ENCODE measurements at places on chromosomes 6 and 20.

- peak; percentile 36 for DNase-seq
Measured at GRCh38 chr6:40877362-40877761, 161.7 kb downstream of the UNC5CL start.

DNA sequence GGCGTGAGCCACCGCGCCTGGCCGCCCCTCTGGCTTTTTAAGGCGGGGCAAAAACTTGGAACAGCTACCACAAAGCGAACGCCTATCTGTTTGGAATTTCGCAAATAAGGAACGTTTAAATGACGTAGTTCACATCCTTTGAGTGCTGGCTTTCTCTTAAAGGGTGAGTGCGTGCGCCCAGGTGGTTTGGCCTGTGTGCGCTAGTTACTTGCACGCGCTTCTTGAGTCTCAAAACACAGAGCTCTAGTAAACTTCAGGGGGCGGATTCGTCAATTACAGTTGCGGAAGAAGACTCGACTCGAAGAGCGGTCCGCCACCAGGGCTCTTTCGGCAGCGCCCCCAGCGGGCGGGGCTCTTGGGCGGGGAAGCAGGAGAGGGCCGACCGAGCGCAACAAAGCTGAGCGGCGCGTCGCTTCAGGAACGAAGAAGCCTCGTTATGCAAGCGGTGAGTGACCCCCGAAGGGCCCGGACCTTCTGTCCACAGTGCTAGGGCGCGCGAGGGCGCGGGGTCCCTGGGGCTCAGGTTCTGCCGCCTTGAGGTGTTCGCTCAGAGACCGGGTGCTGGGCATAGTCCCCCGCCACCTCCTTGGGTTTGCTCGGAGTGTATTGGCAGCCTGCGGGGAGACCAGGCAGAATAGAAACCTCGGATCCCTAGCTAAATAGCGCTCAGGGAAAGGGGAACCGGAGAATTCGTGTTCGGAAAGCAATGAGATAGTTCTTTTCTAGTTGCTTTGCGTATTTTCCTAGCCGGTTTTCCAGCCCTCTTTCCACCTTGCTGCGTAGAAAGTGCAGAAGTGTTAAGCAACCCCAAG is at the start of gene SYCP2L:
Gene SYCP2L (plus strand): TSS at position 362 of the 812 bp plus-strand sequence. CDS start 75 bp downstream, at position 437.
- DNase-seq: no peak

GRCh38 chr6:51928320-51928719 is 159.1 kb downstream of the PKHD1 start:
- no peak for DNase-seq

DNA sequence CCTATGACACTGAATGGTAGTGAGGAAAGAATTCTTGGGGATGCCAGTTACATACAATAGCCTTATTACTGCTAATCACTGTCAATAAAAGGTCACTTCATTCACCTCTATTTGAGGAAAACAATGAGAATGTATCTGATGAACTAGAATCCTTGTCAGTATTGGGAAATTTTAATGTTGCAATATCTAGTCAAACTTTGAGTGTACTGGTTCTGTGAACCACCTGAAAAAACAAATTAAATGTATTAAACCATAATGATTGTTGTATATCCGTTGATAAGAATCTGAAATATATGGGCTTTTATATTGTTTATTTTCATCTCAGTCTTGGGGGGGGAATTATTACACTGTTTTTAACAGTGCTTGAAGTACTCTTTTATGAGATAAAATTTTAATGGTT is 10.6 kb downstream of the TAF11 start:
- no peak for DNase-seq

- no peak for DNase-seq
Measured at GRCh38 chr6:55064711-55065420, 109.4 kb upstream of the HCRTR2 start.

DNA sequence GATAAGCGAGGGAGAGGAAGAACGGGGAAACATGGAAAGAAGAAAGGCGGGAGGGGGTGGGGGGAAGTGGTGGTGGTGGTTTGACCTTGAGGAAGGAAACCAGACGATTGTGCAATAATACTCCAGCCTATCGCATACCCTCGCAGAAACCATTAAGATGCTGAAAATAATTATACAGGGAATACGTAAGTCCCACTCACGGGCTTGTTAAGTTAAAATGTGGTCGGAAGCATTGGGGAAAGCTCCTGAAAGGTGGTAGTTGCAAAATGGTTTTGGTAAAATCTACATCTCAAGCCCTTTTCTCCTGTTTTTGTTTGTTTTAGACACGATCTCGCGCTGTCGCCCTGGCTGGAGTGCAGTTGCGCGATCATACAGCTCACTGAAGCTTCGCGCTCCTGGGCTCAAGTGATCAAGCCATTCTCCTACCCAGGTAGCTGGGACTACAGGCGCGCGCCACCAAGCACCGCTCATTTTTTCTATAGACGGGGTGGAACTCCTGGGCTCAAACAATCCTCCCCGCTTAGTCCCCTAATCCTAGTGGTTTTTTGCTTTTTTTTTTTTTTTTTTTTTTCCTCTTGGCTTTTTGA is 128.9 kb upstream of the ZNF184 start:
- DNase-seq: no peak

- no peak for DNase-seq
Measured at GRCh38 chr6:16514249-16514648, 247.0 kb downstream of the ATXN1 start.

DNA sequence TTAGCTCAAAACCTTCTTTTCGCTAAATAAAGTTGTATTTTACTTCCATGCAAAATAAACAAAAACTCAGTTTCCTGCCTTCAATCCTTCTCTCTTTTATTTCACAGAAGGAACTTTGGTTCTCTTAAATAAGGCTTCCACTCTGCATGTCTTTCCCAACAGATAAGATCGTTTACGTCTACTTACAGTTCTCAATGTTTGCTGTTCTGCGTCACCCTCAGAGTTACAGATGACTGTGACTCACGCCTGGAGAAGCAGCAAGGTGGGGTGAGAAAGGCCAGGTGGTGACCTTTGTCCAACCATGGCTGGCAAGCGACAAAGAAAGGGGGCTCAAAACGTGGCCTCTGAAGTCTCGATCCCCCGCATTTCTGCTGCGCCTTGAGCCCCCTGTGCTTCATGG is 51.4 kb upstream of the RPS6KA2 start:
- no peak for DNase-seq
